ENCODE measurements at places on chromosomes 3 and 15. TPM values are rescaled to one million over a fixed set of nuclear protein-coding genes. Genes with fewer than 3 reads are reported as not detected.

- DNase-seq: no peak
Measured at GRCh38 chr15:33043636-33044035, 150.9 kb downstream of the FMN1 start.

- no peak for DNase-seq
Measured at GRCh38 chr3:17047162-17047561, 162.4 kb downstream of the PLCL2 start.

GRCh38 chr3:110314512-110315114 is 757.0 kb upstream of the NECTIN3 start:
- DNase-seq: no peak

Gene REC114
- not detected for total RNA-seq

Gene TRIM59
- total RNA-seq: 21.5 TPM

Gene NPAP1
- total RNA-seq: not detected

Gene P2RY12
- not detected for total RNA-seq
